Prostate gland (tissue), 2 donors: ENCODE measurements at places on chromosomes 5 and 9.

DNA sequence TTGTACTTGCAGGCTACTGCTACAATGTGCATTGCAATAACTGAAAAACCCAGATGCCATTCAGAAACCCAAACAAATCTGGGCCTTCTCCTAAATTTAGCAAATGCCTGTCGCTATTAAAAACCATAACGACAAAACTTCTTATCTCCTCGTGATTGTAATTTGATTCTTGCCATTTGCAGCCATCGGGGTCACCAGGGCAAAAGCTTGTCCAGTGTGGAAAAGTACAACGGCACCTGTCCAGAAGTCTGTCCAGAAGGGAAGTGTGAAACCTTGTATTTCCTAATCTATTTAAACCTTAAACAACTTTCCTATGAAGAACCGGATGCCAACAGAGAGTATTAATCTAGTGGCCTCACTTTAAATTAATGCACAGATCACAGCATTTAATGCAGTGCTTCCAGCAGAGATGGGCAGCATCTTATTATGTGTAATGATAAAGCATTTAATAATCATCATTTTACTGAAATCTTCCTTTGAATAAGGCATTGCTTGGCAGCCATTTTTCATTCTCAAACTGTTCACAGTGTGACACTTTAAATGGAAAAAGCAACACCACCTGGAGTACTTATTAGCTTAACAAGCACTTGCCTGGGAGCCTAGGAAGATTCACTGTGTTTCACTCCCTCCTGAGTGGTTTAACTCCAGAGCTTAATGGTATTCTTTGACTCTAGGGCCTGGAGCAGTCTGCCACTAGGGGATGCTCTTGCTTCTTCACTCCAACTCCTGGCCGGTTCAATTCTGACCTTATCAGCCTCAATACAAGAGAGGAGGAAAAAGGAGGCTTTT is 4.9 kb upstream of the C7 start:
- DNase-seq, result peak; percentile 36

- no peak for DNase-seq
Measured at GRCh38 chr5:119400245-119400644, 44.4 kb downstream of the TNFAIP8 start.

DNA sequence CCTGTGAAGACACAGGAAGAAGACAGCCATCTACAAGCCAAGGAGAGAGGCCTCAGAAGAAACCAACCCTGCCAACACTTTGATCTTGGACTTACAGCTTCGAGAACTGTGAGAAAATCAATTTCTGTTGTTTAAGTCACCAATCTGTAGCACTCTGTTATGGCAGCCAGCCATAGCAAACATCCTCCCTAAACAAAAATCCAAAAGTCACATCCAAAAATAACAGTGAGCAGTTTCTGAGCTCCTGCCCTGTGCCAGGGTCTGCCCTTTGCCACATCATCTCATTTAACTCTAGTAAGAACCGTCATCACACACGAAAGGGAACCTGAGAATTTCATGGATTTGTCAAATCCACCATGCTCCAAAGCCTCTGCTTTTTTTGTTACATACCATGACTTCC is 118.8 kb downstream of the TRIM36 start:
- no peak for DNase-seq

- no peak for DNase-seq
Measured at GRCh38 chr5:149762958-149763630, 33.0 kb downstream of the PPARGC1B start.

DNA sequence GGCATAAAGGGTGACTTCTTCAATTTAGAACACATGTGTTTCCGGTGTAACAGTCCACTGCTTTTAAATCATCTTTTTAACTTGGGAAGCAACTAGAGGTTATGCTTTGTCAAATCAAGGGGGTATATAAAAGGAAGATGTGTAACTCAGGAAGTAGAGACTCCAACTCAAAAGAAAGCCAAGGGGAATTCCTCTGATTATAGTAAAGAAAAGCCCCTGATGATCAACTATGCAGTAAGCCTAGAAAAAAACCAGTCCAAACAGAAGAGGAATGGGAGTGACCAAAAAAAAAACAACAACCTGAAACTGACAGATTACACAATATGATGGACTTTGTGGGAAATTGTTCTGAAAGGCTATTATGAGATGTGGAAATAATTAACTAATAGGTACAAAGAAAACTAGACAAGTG is 90.3 kb downstream of the AK8 start:
- no peak for DNase-seq

DNA sequence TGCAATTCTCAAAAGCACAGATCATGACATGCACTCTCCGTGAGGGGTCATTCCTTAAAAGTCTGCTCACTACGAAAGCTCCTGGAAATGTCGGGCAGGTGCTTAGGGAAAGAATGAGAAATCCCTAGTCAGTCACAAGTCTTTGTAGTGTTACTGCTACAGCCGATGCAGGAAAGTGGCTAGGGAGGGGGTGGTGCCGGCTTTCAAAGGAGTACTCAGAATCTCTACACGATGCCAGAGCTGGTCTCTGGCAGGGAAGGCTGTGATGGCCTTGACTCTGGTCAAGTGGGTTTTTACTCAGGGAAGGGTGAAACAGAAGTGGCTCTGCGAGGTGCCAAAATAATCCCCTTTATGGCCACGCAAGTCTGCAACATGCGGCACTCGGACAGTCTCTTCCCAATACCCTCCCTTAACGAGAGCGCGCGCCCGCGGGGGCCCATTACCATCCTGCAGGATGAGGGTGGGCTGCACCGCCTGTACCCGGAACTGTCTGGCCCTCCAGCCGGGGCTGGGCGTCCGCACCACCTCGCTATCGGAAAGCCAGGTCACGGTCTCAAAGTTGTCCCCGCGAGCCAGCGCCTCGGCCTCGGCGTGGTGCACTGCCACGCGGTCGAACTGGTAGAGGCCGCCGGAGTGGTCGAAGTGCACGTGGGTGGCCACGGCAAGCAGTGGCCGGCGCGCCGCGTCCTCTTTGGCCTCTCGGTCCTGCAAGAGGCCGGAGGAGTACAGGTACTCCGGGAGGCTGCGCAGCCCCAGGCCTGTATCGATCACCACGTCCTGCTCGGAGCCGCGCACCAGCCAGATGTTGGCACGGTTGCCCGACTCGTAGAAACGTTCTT is 956 bp downstream of the MBLAC2 start:
- peak; percentile 16 for DNase-seq

DNA sequence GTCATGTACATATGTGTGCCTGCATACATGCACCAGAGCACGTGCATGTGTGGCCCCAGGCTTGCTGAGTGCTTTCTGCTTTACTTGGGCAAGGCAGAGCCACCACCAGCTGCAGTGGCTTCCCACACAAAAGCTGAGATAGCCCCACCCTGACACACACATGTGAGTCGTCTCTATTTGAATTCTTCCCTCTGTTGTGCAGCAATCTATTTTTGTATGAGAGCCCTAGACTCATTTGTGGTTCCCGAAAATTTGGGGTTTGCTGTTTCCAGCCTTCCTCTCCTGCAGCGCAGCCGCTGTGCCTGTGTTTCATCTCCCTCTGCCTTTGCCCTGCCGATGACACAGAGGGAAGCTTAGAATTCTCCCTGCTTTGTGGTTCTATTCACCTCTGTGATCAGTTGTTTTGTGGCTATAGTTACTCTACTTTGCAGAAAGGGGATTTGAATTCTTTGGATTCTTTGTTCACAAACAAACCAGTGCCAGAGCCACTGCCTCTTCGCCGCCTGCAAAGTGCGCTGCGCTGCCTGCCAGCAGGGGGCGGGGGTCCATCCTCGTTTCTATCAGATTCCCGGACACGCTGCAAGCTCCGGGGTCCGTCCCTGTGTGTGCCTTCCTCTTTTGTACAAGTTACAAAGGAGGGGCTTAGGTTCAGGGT is 95.8 kb upstream of the DAP start:
- DNase-seq, result no peak

DNA sequence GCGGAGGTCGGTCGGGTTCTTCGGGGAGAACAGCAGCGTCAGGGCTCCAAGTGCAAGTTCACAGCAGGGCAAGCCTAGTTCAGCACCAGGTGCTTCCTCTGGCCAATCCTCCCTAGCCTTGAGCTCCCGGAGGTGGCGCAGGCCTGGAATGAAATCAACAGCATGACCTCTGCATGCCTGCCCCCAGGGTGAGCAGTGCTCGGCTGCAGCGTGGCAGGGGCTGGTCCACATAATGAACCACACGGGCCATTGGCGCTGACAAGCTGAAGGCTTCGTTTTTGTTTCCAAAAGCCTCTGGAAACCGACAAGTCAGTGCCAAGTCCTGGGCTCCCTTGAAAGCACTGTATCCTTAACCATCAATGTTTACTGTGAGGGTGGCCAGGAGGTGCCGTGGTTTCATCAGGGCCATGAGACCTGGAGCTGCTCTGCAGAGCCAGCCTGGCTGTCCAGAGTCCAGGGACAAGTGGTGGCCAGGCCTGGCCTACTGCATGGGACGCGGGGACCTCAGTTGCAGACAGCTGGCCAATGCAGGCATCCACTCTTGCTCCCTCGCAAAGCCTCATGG is 2.1 kb upstream of the INPP5E start:
- DNase-seq, result no peak

- DNase-seq, result no peak
Measured at GRCh38 chr9:126403397-126403796, 76.8 kb downstream of the MVB12B start.

GRCh38 chr9:17011880-17012279 is 123.0 kb upstream of the CNTLN start:
- DNase-seq, result no peak

GRCh38 chr5:130666462-130666861 is 498.6 kb downstream of the HINT1 start:
- no peak for DNase-seq

- no peak for DNase-seq
Measured at GRCh38 chr5:112289465-112289864, 129.6 kb downstream of the EPB41L4A start.

DNA sequence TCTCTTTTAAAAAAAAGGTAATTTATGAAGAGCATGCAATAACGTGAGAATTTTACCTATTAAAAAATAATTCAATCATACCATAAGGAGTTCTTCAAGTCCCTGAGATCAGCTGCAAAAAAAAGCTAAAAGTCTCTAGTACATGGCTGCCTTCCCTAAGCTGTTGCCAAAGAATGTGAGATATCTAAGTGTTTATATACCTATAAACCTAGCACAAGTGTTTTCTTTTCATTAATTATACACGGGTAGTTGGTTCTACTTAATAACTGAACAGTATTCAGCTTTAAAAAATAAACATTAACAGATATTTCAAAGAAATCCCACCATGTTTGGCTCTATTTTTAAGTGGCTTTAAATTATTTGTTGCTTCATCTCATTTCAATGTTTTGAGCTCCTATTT is 25.9 kb downstream of the FNBP1 start:
- DNase-seq, result no peak

DNA sequence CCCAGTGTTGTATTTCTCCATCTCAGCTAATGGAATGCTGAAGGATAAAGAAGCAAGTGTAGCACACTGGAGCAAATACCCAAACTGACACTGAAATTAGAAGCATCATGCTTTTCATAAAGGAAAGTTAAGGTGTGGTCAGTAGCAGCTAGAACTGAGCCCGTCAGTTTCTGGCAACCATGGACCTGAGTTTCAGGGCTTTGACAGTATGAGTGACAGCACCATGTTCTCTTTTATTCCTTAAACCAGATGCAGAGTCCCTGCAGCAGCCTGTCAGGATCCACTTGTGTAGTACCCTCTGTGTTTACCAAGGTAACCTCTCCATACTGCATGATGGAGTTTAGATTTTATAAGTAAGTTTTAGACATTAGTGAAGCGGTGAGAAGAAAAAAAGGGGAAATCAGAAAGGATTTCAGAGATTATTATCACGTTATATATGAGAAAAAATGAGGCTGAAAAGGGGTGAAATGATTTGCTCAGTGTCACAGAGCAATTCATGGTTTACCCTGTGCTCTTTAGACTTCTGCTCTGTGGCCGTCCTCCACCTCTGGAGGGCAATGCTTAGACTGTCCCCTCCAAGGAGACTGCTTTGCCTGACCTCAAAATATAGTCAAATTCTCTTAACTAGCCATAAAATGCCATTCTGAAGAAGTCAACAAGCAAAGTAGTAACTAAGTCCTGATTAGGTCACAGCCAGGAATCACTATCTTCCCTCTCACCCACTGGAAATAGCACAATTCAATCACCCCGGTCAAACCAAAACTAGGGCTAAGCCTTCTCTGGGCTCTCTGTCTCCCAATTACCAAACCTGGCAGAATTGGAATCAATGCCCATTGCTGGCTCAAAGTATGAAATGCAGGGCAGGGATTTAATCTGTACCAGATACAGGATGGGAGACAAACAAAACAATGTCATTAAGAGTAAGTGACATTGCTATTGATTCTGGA is 10.5 kb upstream of the MYOT start:
- DNase-seq, result no peak

- DNase-seq, result no peak
Measured at GRCh38 chr9:9498128-9498527, 1114.7 kb downstream of the PTPRD start.

- no peak for DNase-seq
Measured at GRCh38 chr5:170446365-170446764, 57.2 kb upstream of the KCNMB1 start.

- DNase-seq, result no peak
Measured at GRCh38 chr5:77311214-77311571, 100.7 kb downstream of the PDE8B start.

GRCh38 chr5:134490255-134490924 is 35.1 kb upstream of the JADE2 start:
- no peak for DNase-seq

DNA sequence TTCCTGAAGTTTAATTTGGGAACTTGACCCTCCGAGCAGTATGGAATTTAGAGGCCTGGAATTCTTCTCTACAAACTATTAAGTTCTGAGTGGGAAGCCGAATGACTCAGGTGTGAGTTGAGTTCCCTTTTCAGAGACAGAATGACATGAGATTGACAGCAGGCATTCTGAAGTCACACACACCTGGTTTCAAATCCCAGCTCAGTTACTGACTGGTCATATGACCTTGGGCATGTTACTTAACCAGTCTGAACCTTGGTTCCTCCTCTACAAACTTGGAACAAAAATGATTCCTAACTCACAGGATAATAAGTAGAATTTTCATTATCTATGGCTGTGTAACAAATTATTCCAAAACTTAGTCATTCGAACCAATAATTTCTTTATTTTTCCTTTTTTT is 45.5 kb upstream of the GPBP1 start:
- no peak for DNase-seq

DNA sequence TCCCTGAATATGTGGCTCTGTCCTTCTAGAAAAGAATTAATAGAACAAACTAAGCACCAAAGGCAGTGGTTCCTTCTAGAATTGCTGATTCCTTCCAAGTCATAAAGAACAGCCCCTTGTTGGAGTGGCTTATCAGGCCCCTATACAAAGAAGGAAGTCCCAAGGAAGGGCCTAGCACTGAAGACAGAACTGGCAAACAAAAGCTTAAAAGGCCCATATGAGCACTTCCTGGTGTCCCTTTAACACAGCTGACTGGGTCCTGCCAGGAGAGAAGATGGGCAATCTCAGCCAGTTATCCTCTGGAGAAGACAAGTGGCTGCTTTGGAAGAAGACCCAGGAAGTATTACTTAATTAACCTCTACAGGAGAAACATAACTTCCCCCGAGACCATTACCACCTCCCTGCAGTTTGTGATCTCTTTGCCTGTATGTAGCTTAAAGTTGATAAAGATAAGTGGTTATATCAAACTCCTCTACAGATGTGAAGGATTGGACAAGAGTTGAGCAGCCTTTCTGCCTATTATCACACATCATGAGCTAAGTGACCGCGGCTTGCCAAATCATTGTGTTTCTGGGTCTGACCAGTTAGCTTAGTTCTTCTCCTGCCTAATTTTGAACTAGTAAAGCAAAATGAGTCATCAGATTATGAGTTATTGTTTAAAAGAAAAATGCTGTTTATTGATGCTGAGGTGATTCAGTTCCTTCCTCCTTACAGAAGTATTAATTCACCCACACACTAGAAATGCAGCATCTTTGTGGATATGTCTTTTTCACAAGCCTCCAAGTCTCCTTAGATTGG is 13.3 kb upstream of the STING1 start:
- DNase-seq, result no peak

- DNase-seq, result no peak
Measured at GRCh38 chr9:91541734-91542133, 118.1 kb upstream of the NFIL3 start.
